ENCODE measurements at places on chromosomes 2 and 18.
A peak's percentile ranks its signal among the peaks of the same experiment; 100 is the strongest.

GRCh38 chr2:3214065-3214464 lies 163.6 kb downstream of the EIPR1 start:
- DNase-seq = no peak

DNA sequence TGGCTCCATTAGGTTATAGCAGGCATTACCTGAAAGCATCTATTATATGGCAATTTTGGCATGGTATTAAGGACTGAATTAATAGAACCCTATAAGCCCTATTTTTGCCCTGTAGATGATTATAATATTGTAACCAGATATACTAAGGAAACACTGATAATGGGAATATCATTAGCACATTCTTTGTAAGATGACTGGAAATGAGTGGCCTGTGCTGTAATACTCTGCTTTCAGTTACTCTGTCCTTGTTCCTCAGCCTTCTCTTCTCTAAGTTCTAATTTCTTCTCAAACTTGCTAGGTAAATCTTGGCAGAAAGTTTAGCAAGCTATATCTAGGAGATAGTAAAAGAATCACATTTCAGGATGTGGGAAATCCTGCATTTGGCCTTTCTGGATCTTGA lies 74.0 kb upstream of the ITPRID2 start:
- DNase-seq = no peak

DNA sequence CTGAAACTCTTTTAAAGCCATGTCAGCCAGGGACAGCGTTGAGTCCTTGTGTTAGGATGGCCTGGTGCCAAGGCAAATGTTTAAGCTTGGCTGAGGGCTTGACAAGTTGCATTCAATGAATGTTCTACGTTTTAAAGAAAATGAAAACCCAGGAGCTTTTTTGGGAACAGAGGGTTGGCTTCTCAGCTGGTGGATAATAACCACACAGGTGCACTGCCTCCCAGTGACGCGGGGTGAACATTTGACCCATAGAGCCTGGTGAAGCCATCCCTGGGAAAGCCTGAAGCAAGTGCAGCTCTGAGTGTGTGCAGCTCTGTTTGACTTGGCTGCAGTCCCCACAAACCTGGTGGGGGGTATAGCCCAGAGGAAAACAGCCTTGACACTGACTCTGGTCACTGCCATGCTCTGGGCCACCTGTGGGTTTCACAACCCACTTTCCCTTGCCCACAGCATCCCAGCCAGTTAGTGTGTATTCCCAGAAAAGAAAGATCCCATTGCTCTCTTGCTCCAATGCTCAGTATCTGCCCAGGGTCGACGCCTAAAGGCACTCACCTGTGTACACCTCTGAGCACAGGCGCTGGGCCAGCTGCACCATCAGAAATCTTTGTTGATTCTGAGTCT lies 874.9 kb downstream of the RNF144A start:
- peak; percentile 13 for DNase-seq

GRCh38 chr18:23391156-23391555 lies 61.9 kb upstream of the RIOK3 start:
- no peak for DNase-seq

- no peak for DNase-seq
These were observed 32.2 kb upstream of the HNRNPA3 start for GRCh38 chr2:177180269-177181000.

- DNase-seq = no peak
These were observed 19.4 kb downstream of the IL1B start for GRCh38 chr2:112817082-112817689.

GRCh38 chr18:13418013-13418710 lies 199.6 kb downstream of the LDLRAD4 start:
- DNase-seq = no peak

GRCh38 chr18:58269931-58270330 lies 225.9 kb downstream of the NEDD4L start:
- no peak for DNase-seq

GRCh38 chr2:232340171-232340935 lies 38.2 kb upstream of the ALPP start:
- DNase-seq = no peak

GRCh38 chr2:219109471-219109870 lies 48.8 kb upstream of the IHH start:
- no peak for DNase-seq

DNA sequence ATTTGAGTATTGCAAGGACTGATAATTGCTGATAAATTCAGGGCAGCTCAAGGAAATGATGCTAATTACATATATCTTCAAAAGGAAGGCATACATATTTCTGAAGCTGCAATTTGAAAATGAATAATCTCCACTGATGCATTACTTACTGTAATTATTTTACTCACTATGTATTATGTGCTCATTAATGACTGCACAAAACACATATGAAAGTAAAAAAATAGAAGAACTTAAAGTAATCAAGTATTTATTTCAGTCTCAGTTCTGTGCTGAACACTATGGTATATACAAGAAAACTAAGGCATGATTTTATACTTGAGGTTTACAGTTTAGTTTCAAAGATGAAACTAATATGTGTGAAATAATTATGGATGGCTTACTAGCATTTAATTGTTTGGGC lies 9.3 kb downstream of the ACTR3 start:
- no peak for DNase-seq

GRCh38 chr2:26786207-26787028 lies 562 bp downstream of the CENPA start:
- peak; percentile 46 for DNase-seq

GRCh38 chr2:66508484-66509071 lies 73.7 kb downstream of the MEIS1 start:
- DNase-seq = peak; percentile 46

DNA sequence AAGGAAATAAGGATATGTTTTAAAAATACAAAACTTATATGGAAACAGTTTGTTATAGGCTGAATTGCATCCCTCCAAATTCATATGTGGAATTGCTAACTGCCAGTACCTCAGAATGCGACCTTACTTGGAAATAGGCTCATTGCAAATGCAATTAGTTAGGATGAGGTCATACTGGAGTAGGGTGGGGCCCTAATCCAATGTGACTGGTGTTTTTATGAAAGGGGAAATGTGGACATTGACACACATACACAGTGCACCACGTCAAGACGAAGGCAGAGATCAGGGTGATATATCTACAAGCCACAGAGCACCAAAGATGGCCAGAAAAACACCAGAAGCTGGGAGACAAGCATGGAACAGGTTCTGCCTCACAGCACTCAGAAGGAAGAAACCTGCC lies 494.2 kb downstream of the TSN start:
- DNase-seq = no peak

DNA sequence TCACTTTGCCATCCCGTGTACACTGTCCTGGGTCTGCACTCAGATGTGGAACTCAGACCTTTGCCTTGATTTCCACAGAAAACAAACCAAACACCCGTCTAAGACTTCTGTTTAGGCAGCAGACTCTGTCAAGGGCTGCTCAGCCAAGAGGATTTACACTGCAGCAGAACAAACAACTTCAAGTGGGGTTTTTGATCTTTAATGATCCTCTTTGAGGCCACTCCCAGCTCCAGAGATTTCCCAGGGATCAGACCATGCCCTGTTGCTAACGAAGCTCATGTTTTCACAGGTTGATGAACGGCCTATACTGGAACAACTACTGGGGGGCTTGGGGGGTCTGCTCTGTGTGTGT lies 52.5 kb upstream of the LGALSL start:
- no peak for DNase-seq

All from foreskin fibroblast (primary cell).